ENCODE measurements at places on chromosomes 5 and 9. TPM values are rescaled to one million over a fixed set of nuclear protein-coding genes. Genes with fewer than 3 reads are reported as not detected.

GRCh38 chr5:13081116-13081515, 863.4 kb downstream of the DNAH5 start:
- DNase-seq = no peak

- DNase-seq = no peak
Measured at GRCh38 chr5:1959725-1960581, 77.2 kb upstream of the IRX4 start.

DNA sequence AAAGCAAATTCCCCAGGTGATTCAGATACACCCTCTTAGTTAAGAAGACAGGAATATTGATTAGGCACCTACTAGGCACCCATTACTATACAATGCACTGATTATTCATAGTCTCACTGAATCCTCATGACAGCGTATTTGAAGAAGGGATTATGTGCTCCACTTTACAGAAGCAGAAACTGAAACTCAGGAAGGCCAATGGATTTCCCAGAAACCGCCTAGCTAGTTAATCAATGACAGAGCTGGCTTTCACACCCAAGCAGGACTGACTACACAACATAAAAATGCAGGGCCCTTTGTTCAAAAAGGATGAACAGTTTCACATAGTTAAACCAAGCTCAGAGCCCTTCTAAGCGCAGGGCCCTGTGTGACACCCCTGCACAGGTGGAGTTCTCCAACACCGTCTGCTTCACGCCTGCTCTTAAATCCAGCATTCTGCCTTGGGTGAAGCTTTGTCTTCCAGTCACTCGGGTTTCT, 117.3 kb downstream of the TTLL11 start:
- peak; percentile 66 for DNase-seq

GRCh38 chr9:87292449-87293191, 205.0 kb upstream of the DAPK1 start:
- DNase-seq = no peak

- no peak for DNase-seq
Measured at GRCh38 chr9:128788445-128788844, 1.4 kb downstream of the TBC1D13 start.

DNA sequence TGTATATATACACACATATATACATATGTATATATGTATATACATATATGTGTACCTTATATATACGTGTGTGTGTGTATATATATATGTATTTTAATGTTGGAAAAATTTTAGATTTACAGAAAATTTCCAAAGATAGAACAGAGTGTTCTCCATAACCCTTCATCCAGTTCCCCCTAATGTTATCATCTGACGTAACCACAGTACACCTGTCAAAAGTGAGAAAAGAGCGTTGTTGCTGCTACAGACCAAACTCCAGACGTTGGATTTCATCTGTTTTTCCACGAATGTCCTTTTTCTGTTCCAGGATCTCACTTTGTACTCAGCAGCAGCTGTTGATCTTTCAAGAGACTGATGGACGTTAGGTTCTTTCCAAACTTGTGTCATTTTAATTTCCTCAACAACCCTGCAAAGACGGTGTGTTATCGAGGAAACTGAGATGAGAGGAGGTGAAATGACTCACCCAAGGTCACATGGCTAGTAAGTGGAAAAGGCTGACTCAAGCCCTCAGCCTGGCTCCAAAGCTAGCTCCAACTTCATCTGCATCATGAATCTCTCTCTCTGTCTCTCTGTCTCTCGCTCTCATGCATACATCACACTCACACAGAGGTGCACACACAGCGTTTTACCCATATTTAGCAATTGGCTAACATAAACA, 17.0 kb upstream of the NTNG2 start:
- no peak for DNase-seq

- peak; percentile 73 for DNase-seq
Measured at GRCh38 chr9:90642570-90643539, at the start of gene DIRAS2. Gene DIRAS2, minus strand, starts transcription at chr9:90642824. Its CDS starts 28,997 bp downstream, at chr9:90613827.

DNA sequence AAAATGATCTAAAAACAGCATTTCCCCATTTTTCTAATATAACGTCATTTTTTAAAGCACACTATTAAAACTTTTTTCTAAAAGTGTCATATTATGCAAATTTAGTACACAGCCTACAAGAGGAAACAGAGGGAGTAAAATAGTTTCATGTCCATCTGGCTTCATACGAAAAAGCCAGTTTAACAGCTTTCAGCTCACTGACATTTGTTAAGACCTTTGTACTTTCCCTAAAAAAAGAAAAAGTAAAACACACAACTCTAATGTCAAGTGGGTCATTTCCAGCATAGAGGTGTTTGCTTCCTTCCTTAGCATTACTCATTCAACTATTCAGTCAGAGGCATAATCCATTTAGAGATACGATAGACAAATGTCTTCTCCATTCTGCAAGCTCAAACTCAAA, 49.4 kb downstream of the ABHD17B start:
- DNase-seq = no peak

GRCh38 chr5:155935723-155936122, 391.2 kb upstream of the SGCD start:
- no peak for DNase-seq

DNA sequence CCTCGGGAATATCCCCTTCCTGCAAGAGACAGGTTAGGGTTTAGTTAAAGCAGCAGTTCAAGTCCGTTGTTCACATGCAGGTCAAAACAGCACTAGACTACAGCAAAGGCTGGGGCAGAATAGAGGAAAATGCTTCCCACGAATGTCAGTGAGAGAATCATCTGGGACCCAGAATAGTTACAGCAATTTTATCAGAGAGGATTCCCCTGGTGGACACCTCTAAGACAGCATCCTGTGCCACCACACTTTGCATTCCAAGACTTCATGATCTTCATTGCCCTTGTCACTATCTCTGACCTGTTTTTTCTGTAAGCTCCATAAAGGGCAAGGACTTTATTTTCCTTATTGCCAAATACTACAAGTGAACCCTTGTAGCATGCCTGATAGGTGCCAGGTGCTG, 12.9 kb downstream of the GRXCR2 start:
- DNase-seq = no peak

DNA sequence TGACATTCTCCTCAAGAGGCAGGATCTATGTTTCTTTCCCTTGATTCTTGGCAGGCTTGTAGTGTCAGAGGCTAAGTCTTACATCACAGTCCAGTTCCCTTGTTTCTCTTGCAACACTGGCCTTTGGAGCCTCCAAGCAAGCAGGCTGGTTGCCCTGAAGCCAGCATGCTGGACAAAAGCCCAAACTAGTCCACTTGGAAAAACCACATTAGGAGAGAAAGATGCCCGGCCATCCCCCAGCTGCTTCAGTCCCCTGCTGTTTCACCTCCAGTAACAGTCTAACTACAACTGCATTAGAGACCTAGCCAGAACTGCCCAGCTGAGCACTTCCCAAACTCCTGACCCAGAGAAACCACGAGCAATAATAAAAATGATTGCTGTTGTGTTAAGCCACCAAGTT, 87.6 kb downstream of the ADAMTS6 start:
- DNase-seq = no peak

DNA sequence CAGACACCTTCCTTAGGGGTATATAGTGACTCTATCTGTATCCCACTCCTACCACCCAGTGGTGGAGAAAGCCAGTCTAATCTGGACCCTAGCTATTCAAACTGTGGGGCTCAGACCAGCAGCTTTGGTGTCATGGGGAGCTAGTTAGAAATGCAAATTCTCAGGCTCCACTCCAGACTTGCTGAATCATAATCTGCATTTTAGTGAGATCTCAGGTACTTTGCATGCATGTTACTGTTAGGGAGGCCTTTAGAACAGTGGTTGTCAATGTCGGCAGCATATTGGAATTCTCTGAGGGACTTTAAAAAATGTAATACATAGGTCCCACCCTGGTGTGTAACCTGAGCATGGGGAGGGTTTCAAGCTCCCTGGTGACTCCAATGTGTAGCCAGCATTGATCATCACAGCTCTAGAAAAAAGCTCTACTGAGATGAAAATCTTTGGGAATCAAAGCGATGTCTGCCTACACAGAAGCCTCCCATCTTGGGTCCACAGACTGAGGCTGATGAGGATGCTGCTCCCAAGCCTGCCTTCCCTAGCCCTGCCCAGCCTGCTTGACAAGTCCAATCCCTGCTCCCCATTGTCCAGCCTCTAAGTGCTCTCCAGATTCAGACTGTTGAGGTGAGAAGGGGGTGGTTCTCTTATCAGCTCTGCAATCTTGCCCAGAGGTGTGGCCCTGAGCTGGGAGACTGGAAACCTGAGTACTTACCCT, 11.9 kb upstream of the GM2A start:
- no peak for DNase-seq

GRCh38 chr9:134390537-134390936, 64.3 kb downstream of the RXRA start:
- no peak for DNase-seq

- DNase-seq = no peak
Measured at GRCh38 chr5:66840511-66841013, 244.4 kb downstream of the MAST4 start.

The TMEM174 gene
- not detected for polyA plus RNA-seq

The PCDHA13 gene
- polyA plus RNA-seq = 0.35 TPM

The ZBED3 gene
- polyA plus RNA-seq = 4.2 TPM

The HMCN2 gene
- polyA plus RNA-seq = 2.7 TPM

The TAF1L gene
- 0.04 TPM for polyA plus RNA-seq

The RETREG1 gene
- 5.3 TPM for polyA plus RNA-seq

The HAPLN1 gene
- polyA plus RNA-seq = 0.02 TPM

The CWC27 gene
- polyA plus RNA-seq = 5.5 TPM
